Immature natural killer cell (primary cell): ENCODE measurements at places on chromosomes 5 and 9. TPM values are rescaled to one million over a fixed set of nuclear protein-coding genes. Genes with fewer than 3 reads are reported as not detected.

Gene TXNDC8
- polyA plus RNA-seq = not detected

- DNase-seq = no peak
Measured at GRCh38 chr5:35971186-35971877, 19.9 kb downstream of the UGT3A1 start.

DNA sequence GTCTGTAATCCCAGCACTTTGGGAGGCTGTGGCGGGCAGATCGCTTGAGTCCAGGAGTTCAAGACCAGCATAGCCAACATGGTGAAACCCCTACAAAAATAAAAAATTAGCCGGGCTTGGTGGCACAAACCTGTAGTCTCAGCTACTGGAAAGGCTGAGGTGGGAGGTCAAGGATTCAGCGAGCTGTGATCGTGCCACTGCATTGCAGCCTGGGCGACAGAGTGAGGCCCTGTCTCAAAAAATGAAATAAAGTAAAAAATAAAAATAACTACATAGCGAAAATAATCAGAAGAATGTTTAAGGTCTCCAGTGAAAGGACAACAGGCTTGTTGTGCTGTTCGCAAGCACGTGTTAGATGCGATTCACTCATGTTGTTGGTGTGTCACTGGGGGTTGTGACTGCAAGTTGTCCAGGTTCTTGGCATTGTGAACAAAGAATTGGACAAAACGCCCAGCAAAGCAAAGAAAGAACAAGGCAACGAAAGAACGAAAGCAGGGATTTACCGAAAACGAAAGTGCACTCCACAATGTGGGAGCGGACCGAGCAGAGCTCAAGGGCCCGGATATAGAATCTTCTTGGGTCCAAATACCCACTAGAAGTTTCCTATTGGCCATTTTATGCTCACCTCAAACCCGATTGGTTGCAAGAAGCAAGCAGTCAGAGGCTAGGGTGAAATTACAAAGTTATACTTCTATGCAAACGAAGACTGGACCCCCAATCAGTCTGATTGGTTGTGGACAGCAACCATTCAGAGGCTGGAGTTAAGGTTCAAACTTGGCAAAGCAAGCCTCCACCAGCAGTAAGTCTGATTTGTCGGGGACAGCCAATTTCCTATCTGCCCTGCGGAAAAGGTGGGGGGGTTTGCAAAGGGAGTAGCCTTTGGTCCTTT lies 844 bp upstream of the MCCC2 start:
- no peak for DNase-seq

GRCh38 chr9:23682891-23683431 lies 143.1 kb downstream of the ELAVL2 start:
- no peak for DNase-seq

DNA sequence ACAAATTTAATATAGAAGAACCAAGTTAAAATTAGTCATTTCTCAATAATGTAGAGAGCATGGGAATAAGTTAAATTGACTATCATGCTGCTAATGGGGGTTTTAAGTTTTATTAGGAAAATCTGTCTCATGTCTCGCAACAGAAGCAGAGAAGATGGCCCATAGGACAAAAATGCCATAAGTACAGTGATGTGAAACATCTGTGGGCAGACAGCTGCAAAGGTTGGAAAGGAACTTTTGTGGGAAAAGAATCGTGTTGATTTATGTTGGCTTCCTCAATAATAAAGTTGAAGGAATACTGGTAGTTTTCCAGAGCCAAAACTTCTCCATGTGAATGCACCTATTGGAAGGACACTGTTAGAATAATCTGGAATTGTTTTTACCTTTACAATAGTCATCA lies 44.8 kb downstream of the VCAN start:
- DNase-seq = no peak

GRCh38 chr9:98345011-98345410 lies 89.6 kb upstream of the TBC1D2 start:
- DNase-seq = no peak

- DNase-seq = no peak
Measured at GRCh38 chr5:24642022-24642421, 2.8 kb downstream of the CDH10 start.

- no peak for DNase-seq
Measured at GRCh38 chr9:12958279-12958678, 183.5 kb downstream of the LURAP1L start.
